ENCODE measurements at places on chromosomes 2 and 18. TPM values are rescaled to one million over a fixed set of nuclear protein-coding genes. Genes with fewer than 3 reads are reported as not detected.

Gene SLC23A3
- 1.6 TPM for total RNA-seq

DNA sequence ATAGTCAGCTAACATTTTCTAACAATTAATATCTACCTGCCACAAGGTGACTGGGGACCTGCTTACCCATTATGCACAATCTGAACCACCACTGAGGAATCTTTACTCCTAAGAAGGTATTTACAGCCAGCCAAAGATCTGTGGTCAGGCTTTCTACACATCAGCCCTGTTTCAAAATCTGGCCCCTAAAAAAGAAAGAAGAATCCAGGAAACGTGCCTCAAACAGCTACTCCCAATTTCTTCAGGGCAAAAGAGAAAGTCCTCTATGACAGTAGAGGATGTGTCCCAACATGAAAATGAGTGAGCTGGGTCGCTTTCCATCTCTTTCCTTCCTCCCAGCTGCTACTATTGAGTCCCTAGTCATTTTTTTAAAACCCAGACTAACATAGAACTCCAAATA is 79.5 kb downstream of the EPB41L3 start:
- DNase-seq: no peak
- no peak overlapping the region for H3K27ac ChIP-seq
- no peak overlapping the region for H3K4me3 ChIP-seq
- H3K36me3 ChIP-seq: no peaks in the 10 kb centered on the region

DNA sequence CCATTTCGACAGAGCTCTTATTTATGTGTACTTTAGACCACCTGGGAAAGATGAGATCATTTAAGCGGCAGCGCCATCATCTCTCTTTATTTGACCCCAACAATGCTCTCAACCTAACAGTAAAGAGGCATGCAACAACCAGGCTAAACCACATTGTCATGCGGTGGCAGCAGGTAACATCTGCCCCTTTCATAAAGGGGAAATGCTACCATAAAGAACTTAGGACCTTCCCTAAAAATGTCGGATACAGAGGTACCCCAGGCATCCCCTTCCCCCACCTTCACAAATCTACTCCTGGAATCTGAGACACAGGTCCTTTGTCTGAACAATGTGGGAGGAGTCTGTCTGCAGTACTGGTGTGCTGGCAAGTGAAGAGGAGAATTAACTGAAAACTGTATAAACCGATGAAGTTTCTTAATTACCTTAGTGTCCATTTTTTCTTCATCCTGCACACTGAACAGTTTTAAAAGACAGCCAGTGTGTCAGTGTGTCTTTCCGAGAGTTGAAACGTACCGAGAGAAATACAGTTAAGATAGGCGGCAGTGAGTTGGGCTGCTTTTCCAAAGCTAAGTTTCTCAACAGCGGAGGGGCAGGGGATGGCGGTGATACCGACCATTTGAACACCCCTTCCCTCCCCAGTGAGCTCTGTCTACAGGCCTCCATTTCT is 1.9 kb downstream of the MEX3C start:
- H3K36me3 ChIP-seq: peaks cover 41% of the 10 kb centered on the region
- peaks cover 38% of the 10 kb centered on the region for H3K4me1 ChIP-seq
- peak overlapping the region; percentile 78 for H3K4me3 ChIP-seq
- H3K27ac ChIP-seq: peak overlapping the region; percentile 97
- peak; percentile 74 for DNase-seq

Gene GRHL1
- total RNA-seq: 0.25 TPM

Data from activated CD8-positive, alpha-beta T cell treated with anti-CD3 and anti-CD28 coated beads for 36 hours (primary cell).